ENCODE measurements at places on chromosomes 11 and 22.

DNA sequence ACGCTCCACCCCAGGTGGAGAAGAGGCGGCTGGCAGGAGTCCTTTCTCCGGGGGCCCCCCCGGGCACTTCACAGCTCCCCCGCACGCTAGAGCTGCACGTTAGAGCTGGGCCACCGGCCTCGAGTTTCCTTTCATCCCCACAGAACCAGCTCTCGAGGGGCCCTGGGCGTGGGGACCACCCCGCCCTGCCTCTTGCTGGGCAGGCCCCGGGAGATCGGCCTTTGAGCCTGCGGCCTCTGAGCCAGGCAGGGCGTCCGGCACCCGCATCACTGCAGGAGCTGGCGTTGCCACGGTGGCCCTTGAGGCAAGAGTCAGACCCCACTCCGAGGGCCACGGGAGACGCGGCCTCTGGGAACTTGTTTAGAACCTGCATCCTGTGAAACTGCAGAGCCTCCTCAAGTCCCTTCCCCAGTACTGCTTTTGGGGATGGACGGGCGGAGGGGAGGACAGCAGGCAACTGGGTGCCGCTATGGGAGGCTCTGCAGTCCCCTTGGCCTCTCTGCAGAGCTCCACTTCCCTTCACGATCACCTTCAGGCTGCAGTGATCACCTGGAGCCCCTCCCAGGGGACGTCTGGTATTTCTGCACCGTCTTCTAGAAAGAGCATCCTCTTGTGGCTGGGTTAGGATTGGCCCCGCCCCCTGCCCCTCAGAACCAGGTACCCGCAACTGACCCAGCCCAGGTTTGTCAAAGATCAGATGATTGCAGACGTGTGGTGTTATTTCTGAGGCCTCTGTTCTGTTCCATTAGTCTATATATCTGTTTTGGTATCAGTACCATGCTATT, 13.9 kb upstream of the GAL start:
- no peak for DNase-seq

DNA sequence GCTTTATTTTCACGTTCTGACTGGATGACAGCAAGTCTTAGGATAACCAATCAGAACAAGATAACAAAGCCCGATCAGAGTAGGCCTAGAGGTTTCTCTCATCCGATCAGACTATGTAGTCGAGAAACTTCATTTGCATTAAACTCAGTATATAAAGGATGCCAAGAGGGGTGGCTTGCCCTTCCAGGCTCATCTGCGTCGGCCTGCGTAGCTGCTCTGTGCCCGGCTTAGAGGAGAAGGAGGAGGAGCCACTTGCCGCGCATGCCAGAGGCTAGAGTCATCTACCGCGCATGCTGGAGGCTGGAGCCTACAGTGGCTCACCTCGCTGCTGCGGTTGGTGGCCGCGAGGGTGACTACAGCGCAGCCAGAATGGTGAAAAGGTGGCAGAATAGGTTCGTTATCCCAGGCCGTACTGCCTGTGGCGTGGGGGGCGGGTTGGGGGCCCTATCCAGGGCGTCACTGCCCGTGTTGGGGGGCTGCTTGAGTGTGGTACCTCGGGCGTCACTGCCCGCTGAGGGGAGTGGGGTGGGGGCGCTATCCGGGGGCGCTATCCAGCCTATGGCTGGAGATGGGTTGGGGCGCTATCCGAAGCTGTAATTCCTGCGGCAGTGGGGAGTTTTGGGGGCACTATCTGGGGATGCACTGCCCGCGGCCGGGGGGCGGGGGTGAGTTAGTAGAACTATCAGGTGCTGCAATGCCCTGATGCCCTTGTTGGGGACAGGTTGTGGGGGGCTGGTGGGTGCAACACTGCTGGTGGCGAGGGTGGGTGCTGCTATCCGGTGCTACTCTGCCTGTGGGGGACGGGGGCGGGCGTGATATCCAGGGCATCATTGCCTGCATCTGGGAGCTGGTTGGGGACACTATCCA, at the start of gene RFPL2:
Gene RFPL2, minus strand, starts transcription at position 218 of the 867 bp plus-strand sequence. CDS start 2,622 bp downstream, outside the sequence.
- DNase-seq = peak; percentile 86

- no peak for DNase-seq
These were observed 12.8 kb downstream of the TNRC6B start for GRCh38 chr22:40190501-40190900.

DNA sequence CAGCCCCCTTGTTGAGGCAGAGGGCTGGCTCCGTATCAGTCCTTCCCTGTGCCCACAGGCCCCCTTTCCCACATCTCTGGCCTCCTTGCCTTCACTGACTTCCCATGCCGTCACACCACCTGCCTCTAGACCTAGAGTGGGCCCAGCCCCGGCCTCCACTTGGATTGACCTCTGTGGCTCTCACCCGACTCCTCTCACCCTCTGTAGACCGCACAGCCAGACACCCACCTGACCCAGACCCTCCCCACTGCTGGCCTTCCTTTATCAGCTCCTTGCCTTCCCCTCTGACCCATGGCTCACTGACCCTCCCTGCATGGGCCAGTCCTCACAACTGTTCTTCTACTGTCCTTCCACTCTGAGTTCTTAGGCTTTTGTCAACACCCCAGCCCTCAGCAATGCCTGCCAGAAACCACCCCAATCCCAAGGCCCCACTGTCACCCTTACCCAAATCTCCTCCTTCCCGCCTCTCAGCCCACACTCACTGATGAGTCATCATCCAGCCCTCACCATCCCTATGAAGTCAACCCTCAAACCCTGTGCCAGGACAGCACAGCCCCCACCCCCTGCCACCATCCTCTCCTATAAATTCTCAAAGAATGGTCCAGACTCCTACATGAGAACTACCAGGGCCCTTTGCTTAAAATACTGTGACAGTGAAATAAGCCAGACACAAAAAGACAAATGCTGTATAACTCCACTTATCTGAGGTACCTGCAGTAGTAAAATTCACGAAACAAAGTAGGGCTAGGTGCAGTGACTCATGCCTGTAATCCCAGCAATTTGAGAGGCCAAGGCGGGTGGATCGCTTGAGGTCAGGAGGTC, 53.4 kb downstream of the SCGB1A1 start:
- no peak for DNase-seq

DNA sequence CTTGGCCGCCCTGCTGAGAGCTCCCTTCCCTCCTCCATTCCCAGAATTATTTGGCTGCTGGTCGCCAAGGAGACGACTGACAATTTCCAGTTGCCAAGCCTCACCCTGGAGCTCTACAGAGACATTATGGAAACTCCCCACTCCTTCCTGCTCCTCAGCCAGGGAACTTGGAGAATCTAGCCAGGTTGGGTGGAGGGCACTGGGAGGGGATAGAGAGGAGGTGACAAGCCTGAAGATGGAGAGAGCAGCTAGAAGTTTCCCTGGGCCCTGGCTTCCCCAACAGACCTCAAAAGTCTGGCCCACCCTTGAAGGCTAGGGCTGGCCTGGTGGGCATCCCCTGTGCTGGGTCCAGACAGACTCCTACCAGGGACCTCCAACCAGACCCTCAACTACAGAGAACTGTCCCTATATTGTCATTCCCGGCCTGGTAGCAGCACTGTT, 6.7 kb upstream of the VSIG10L2 start:
- no peak for DNase-seq

DNA sequence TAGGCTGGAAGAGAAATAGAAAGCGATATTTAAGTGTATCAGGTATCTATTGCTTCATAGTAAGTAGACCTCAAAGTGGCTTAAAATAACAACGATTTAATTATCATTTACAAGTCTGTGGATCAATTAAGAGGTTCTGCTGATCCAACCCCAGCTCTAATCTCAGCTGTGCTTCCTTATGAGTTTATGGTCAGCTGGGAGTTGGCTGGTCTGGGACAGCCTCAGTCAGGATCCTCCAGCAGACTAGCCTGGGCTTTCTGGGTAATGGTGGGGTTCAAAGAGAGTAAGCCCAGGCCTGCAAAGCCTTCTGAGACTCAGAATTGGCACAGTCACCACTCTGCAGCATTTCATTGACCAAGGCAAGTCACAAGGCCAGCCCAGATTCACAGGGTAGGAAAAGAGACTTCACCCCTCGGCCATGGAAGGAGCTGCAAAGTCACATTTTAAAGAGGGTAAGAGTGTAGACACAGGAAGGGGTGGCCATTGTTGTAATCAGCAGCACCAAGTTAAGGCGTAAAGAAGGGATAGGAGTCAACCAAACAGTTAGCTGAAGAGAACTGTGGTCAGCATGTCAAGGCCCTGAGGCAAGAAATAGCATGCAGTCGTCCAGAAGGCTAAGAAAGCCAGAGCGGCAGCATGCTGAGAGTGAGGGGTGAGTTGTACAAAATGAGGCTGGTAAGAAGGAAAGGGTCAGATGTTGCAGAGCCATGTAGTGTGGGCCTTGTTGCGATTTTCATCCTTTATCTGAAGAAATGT, 168.2 kb downstream of the ETS1 start:
- DNase-seq = no peak

DNA sequence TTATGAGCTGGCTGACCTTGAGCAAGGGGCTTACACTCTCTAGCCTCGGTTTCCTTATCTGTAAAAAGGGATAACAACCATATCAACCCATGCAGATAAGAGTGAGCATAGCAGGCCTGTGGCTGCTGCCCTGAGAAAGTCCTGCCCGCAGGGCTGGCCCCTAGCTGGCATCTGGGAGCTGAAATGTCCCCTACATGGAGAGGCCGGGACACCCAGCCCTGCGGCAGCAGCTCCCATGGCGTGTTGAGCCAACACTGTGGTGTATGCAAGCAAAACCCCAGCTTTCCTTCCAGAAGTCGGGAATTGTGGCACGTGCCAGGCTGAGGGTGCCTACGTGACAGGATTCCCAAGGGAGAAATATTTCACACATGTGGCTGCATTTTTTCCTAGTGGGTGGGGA, 358.9 kb downstream of the CTTN start:
- DNase-seq = no peak

Data from NCI-H1694 (cell line).